ENCODE measurements at places on chromosomes 4 and X.

DNA sequence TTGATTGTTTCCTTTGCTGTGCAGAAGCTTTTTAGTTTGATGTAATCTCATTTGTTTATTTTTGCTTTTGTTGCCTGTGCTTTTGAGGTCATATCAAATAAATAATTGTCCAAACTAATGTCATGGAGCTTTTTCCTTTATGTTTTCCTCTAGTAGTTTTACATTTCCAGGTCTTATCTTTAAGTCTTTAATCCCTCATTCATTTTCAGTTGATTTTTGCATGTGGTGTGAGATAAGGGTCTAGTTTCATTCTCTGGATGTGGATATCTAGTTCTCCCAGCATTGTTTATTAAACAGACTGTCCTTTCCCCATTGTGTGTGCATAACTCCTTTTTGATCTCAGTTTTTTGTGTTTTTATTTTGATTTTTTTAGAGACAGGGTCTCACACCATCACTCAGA lies 179.1 kb upstream of the STK26 start:
- no peak for DNase-seq

DNA sequence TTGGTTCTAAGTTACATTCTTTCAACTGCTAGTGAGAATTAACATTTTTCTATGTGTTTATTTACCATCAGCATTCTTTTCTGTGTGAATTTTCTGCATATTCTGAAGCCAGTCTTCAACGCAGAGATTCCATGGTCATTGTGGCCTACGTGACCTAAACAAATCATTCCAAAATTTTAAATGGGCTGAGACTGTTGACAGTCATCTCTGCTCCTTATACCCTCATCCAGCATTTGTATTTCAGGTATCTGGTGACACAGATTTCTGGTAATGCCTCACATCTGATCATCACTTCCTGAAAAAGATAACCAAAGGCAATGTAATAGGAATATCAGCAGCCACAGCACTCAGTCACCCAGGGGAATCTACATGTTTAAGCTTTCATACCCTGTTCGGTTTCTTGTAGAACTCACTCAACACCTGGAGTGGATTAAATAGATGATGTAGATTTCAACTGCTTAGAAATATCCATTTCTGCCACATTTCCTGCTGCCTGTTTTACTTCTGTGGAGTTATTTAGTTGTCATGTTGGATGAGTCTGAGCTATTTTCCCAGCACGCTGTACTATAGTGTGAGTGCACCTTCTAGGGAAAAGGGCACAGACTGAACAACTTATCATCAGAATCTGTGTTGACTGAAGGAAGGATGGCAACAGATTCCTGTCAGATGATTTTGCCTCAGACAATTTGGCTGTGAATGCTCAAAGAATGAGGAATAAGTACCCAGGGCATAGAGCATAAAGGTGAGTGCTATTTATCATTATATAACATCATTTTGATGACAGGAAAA lies 73.0 kb upstream of the HPGD start:
- no peak for DNase-seq

DNA sequence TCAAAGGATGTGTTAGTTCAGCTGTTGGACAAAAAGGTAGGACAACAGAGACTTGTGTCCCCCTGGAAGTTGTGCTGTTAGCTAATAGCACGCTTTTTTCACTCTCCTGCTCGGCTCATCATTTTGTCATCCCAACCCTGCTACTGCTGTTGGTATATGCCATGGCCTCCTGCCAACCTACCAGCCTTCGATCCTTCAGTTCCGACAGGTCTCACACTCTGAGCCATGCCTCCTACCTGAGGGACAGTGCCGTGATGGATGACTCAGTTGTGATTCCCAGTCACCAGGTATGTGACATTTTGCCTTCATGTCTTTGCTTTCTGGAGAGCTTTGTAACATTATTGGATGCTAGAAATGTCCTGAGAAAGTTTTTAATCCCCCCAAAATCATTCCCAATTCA lies 268.1 kb downstream of the ANK2 start:
- DNase-seq = no peak

DNA sequence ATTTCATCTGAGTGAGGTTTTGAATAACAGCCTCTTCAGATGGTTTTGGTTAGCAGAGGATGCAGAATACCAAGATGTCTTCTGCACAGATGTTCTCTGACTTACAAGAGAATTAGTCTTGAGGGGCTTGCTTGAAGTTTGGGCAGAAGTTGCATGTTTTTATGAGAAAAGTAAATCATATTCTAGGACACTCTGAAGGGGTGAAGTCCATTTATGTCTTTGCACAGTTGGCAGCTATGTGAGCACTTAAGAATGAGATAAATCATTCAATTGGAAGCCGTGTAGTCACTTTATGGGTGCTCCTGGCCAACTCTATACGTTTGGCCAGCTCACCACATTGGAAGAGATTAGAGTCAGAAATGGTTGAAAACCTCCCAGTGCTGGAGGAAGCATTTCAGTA lies 252.7 kb upstream of the KCNIP4 start:
- DNase-seq = no peak

- DNase-seq = no peak
These were observed 71.1 kb downstream of the PKD2 start for GRCh38 chr4:88078579-88078978.

GRCh38 chrX:78330540-78330939 lies 3.1 kb upstream of the CYSLTR1 start:
- no peak for DNase-seq

DNA sequence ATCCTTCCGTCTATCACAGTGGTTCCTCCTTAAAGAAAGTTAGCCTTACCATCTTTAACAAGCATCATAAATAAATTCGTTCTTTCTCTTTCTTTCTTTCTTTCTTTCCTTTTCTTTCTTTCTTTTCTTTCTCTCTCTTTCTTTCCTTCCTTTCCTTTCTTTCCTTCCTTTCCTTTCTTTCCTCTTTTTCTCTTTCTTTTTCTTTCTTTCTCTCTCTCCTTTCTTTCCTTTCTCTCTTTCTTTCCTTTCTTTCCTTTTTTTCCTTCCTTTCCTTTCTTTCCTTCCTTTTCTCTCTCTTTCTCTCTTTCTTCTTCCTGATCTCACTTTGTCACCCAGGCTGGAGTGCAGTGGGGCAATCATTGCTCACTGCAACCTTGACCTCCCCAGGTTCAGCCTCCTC lies 60.4 kb downstream of the ENPP6 start:
- no peak for DNase-seq

GRCh38 chr4:24923550-24923949 lies 10.7 kb upstream of the CCDC149 start:
- DNase-seq = no peak

GRCh38 chrX:156001001-156001666 lies 3.6 kb downstream of the IL9R start:
- DNase-seq = no peak

DNA sequence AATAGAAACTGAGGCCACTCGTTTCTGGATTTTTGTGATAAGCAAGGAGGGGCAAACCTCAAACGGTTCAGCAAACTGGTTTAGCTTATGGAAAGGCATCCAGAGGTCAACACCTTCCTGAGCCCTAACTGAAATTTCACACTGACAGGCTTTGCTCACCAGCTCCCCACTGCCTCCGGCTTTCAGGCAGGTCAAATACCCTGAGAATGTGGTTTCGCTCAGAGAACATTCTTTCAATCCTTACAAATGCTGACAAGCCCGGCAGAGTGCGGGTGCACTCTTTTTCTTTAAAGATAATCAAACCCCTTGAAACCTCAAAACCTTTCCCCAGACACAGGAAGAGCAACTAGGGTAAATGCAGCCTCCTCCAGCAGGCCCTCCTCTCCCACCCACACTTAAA lies 41.5 kb downstream of the CD40LG start:
- DNase-seq = no peak

DNA sequence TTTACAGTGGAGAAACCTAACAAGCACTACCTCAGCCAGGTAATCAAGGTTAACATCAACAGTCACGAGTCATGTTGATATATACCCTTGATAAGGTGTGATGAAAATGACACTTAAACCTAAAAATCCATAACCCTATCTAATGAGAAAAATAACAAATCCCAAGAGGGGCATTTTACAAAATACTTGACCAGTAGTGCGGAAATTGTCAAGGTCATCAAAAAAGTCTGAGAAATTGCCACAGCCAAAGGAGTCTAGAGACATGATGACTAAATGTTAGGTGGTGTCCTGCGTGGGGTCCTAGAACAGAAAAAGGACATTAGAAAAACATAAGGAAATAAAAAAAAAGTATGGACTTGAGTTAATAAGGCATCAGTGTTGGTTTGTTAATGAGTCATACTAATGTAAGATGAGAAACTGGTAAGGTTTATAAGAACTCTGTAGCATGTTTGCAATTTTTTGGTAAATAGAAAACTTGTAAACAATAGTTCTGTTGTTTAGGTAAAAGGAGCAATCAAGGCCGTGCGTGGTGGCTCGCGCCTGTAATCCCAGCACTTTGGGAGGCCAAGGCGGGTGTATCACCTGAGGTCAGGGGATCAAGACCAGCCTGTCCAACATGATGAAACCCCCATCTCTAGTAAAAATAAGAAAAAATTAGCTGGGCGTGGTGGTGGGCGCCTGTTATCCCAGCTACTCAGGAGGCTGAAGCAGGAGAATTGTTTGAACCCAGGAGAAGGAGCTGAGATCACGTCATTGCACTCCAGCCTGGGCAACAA lies 2.9 kb downstream of the RPL36A start:
- no peak for DNase-seq
